ENCODE measurements at places on chromosomes 16 and 17. TPM values are rescaled to one million over a fixed set of nuclear protein-coding genes. Genes with fewer than 3 reads are reported as not detected.
A peak's percentile ranks its signal among the peaks of the same experiment; 100 is the strongest.

The RBFOX1 gene
- 2.6 TPM for polyA plus RNA-seq

The CIBAR2 gene
- polyA plus RNA-seq: 0.27 TPM

The MFSD6L gene
- polyA plus RNA-seq: 2.7 TPM

The CCL8 gene
- polyA plus RNA-seq: 0.15 TPM

The OTOA gene
- 0.17 TPM for polyA plus RNA-seq

The MAPT gene
- polyA plus RNA-seq: 7.1 TPM

The TBC1D3G gene
- not detected for polyA plus RNA-seq

The UTP4 gene
- 64.8 TPM for polyA plus RNA-seq

GRCh38 chr17:73976676-73977521, 226.6 kb upstream of the RPL38 start:
- DNase-seq: peak; percentile 35

DNA sequence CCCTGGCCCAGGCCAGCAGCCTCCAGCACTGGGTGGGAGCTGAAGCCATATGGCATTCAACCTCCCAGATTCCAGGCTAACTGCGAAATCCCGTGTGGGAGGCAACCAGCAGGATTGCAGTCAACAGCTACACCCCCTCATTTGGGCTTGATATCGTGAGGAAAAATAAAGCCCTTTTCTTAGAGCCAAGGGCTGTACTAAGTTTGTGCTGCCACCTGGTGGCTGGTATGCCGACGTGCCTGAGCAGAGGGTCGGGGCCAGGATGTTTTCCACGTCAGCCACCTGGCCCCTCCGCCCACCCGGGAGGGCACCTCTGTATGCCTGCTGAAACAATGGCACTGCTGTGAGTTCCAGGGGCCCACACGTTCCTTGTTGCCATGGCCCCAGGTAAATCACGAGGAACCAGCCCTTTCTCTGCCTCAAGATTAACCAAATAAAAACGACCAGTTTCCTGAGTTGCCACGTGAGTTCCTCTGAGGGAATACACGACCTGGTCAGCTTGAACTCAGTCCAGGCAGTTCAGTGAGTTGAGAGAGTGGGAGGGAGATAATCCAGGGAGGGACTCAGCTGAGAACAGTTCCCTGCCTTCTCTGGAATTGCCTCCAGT, 9.0 kb downstream of the TMEM98 start:
- DNase-seq: peak; percentile 87

GRCh38 chr17:15510361-15510760, 42.9 kb upstream of the CDRT4 start:
- no peak for DNase-seq

GRCh38 chr16:75333721-75334163, 82.3 kb upstream of the BCAR1 start:
- DNase-seq: no peak

DNA sequence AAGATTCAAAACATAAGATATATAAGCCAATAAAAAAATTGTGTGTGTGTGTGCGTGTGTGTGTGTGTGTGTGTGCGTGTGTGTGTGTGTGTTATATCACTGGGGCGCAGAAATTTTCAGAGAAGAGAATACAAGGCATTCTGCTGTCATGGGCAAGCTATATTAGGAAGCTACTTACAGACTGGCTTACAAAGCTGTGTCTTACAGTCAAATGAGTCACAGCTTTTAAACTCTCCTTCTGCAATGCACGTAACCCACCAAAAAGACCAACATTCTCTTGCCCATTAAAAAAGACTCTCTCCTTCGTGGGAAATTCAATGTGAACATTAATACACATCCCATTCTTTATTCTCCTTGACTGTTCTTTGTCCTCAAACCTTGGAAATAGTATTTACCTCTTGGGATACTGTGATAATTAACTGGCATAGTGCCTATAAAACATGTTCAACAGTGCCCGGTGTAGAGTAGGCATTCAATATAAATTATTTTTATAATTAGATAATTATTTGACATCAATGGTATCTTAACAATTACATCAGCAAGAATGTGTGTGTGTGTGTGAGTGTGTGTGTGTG, 860.4 kb upstream of the SOX9 start:
- no peak for DNase-seq

GRCh38 chr16:3012246-3012645, 477 bp upstream of the CLDN9 start:
- peak; percentile 77 for DNase-seq

DNA sequence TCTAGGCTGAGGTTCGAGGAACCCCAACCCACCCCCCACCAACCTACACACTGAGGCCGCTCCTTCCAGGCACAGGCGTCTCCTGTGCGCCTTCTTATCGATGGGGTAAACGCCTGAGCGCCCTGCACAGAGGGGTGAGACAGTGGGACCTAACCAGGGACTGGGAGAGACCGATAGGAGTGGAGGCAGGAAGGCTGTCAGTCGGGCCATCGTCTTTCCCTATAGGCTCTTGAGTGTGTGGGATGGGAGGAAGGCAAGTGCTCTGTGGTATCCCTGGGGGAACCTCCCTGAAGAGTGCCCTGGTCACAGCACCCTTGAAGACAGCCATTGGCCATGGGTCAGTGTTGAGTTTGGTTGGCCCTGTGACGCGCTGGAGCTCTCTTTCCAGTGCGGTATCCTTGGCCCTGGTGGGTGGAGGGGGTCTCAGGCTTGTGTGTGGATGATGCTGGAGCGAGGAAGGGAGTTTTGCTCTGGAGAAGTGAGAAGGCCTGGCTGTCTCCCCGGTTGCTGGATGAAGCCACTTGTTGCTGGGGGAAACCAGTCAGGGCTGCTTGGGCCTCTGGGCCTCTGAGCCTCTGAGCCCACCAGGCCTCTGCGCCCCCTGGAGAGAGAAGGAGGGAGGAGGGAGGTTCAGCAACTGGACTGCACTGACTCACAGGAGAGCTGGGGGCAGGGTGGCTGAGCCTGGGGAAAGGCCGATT, 1.7 kb downstream of the GPRC5C start:
- no peak for DNase-seq

DNA sequence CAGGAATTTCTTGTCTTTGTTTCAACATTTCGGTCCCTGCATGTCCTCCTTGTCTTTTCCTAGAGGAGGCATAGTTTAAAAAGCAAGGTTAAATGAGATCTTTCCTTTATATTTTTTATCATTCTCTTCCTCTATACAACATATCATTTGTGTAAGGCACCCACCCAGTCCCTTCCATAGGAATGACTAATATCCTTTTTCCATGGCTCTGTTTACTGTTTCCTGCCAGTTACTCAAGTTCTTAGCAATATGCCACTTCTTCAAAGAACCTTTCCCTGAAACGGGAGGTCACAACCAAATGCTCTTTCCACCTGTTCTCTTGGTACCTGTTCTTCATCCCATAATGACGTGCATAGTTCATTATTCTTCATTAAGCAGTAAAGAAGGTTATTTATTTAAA, 1237.1 kb upstream of the GOT2 start:
- no peak for DNase-seq

- no peak for DNase-seq
Measured at GRCh38 chr17:74555427-74555940, 9.6 kb upstream of the CD300C start.

DNA sequence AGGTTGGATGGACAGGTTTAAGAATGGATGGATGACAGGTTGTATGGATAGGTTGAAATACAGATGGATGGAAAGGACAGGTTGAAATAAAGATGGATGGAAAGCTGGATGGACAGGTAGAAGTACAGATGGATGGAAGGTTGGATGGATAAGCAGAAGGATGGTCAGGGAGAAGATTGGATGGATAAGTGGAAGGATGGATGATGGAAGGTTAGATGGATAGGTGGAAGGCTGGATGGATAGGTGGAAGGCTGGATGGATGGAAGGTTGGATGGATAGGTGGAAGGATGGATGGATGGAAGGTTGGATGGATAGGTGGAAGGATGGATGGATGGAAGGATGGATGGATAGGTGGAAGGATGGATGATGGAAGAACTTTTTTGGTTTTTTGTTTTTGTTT, 905 bp upstream of the SDR42E2 start:
- DNase-seq: no peak

GRCh38 chr17:40026816-40027613, 11.8 kb downstream of the CSF3 start:
- DNase-seq: peak; percentile 73

DNA sequence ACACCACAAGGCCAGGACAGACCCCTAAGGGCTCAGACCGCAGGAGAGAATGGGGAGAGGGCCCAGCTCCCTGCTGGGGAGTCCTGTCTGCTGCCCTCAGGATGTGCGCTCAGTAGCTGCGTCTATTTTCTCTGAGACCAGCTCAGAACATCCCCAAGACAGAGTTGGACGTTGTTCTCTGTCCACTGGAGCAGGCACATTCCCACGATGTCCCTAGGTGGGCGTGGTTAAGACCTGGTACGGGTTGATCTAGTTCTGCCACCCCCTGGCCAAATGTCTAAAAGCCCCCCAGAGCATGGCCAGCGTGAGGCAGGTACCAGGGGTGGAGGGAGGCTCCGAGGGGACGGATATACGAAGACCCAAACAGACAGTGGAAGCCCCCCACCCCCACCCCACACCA, 842 bp upstream of the CALB2 start:
- no peak for DNase-seq

- no peak for DNase-seq
Measured at GRCh38 chr16:68446681-68447652, 1.3 kb downstream of the SMPD3 start.

- no peak for DNase-seq
Measured at GRCh38 chr17:16439303-16439791, 24.0 kb downstream of the TRPV2 start.

- DNase-seq: no peak
Measured at GRCh38 chr17:31838636-31839225, 20.3 kb downstream of the COPRS start.

- DNase-seq: no peak
Measured at GRCh38 chr17:29607557-29608195, 14.7 kb downstream of the ANKRD13B start.

- DNase-seq: no peak
Measured at GRCh38 chr16:83990492-83990891, 22.4 kb downstream of the NECAB2 start.

- DNase-seq: peak; percentile 75
Measured at GRCh38 chr17:37744961-37745800, at the start of gene HNF1B. HNF1B (minus strand) TSS chr17:37745059; CDS start chr17:37744884, 175 bp downstream.

- no peak for DNase-seq
Measured at GRCh38 chr16:85167589-85168537, 55.6 kb upstream of the CIBAR2 start.
